ENCODE measurements at places on chromosomes 4 and X.
A peak's percentile ranks its signal among the peaks of the same experiment; 100 is the strongest.

DNA sequence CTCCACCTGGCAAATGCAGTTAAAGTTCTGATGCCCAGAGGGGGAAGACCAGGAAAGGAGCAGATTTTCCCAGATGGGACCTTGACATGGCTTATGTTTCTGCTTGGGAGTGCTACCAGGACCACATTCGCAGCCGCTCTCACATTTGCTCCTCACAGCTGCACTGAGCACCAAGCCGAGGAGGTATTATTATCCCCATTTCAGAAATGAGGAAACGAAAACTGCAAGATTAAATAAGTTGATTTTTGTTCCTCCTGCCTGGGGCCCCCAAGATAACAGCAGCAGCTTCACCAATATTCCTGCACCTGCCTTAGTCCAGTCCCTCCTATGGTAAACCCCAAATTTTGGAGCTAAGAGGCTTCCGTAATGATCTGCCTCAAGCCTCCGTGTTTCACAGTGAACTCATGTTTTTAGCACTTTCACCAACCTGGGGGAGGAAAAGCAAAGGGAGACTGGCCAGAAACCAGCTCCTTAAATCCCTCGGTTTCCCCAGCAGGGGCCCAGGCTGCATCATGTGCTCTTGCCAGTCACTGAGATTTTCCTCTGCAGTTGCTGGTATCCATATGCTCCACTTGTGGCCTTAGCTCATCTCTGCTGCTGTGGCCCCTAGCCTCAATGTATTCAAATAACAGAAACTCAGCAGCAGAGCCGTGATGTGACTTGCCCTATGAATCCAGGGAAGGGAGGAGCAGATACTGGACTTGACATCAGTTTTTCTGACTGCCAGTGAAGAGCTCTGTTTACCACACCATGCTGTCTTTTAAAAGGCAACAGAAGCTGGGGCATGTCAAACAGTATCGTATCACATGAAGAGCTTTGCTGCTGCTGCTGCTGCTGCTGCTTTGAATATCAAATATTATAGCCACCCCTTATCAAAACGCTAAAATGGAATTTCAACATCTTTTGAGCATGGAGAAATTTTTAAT lies 95.5 kb upstream of the KLHL13 start:
- DNase-seq, result no peak

- DNase-seq, result no peak
Measured at GRCh38 chrX:69314436-69315348, 149.4 kb upstream of the PJA1 start.

GRCh38 chr4:118743867-118744266 lies 58.7 kb downstream of the METTL14 start:
- no peak for DNase-seq

DNA sequence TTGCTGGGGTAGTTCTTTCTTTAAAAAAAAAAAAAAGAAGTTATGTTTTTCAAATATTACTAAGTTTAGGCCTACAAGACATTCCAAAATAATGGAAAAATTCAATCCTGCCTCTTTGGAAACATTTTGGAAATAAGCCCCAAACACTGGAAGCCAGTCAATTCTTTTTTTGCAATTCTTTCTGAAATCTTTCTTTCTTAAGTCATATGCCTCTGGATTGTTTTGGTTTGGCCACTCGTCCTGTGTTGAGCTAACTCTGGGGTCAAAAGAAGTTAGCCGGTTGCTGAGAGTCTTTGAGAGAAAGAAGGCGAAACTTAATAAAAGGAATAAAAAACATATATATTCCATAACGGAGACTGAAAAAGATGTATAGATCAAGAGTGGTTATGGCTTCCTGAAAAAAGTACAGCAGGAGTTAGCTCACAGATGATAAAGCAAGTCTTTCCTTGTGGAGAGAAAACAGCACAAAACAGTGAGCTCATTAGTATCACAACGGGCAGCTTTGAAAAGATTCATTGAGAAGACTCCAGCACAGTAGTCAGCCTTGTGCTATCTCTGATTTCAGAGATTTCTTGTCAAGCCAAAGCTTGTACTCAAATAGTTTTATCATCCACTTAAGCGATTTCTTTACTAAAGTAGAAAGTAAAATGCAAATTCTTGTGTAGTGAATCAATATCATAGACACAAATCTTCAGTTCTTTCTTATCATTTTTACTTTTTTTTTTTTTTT lies 64.8 kb downstream of the PLS3 start:
- no peak for DNase-seq

DNA sequence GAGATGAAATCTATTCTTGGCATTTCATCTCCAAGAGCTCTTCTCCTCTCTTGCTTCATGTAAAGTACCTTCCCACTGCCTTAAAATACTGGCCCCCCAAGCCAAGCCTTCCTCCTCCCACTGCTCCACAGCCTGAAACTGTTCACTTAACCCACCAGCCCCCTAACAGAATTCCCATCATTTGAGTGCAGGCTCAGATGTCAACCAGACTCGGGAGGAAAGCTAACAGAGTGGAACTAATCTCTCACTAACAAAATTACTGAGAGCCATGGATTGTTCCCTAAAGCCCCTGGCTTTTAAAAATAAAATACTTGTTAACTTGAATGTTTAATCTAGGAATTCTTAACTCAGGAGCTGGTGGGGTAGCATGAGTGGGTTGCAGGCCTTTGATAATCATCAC lies 7.1 kb upstream of the DCUN1D4 start:
- no peak for DNase-seq

GRCh38 chrX:45803383-45803921 lies 602.8 kb upstream of the DIPK2B start:
- peak; percentile 44 for DNase-seq

DNA sequence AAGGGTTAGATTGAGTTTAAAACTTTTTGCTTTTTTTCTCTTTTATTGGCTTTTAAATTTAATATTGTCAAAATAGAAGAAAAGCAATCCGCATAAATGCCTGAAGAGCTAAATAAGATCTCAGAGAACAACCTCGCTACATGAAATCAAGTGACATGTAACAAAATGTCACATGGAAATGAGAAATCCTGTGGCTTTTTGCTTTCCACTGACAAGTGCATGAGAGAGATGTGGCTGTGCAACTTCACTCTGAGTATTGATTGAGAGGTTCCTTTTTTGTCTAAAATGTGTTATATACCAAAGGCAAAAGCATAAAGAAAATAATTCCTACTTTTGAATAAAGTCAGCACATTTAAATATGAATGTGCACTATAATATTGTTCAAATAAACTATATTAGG lies 263.5 kb downstream of the MAPK10 start:
- no peak for DNase-seq

DNA sequence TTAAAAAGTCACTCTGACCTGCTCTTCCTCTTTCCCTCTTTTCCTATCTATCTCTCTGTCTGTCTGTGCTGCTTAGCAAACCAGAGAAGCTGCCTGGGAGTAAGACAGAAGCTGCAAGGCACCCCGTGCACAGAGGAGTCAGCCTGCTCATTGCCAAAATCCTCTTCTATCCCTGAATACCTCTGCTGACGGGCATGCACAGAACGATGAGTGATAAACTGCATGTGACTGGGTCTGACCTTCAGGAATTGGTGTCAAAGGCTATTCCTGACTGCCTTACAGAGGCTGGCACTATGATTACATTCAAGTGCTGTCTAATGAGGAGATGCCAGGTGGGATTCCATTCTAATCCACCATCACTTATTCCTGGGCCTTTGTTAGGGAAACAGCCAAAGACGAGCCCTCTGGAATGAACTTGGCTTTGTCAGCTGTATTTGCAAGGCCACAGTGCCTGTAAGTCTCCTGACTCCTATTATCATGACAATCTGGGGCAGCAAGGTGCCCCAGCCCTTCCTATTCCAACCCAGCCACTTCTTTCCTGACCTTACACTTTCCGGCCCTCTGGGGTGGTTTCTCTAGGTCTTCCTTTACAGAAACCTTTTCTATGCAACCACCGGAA lies 45.4 kb upstream of the CTAG2 start:
- DNase-seq, result no peak

DNA sequence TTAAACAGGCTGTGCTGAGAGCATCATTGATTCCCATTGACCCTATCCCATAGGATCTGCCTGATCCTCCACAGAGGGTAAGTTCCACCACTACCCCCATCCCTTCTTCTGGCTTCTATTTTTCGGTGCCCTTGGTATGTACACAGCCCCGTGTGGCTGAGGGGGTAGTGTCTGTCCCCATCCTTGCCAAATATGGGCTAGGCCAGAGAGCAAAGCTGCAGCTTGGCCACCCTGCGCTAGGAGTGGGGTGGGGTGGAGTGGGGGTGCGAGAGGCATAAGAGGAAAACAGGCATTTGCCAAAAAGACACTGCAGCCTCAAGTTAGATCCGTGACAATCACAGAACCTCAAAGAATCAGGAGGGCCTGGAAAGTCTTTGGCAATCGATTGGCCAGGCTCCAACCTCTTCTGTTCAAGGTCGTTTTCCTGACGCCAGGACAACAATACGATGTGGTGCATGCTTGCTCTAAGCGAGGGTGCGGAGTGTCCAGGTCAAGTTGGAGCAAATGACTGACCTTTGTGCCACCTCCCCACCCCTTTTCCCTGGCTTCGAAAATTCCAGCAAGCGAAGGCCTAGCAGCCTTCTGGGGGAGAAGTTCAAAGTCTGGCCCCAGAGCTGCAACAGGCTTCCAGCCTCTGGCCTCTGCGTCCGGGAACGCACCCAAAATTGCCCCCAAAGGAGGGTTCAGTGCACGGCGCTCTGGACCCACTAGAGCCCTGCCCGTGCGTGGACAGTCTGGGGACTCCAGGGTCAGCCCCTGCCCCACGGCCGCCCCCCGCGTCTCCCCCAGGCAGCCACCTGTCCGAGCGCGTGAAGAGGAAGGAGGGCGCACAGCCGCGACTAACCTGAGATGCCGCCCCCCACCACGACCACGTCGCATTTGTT lies 598 bp downstream of the MAOB start:
- DNase-seq, result no peak

DNA sequence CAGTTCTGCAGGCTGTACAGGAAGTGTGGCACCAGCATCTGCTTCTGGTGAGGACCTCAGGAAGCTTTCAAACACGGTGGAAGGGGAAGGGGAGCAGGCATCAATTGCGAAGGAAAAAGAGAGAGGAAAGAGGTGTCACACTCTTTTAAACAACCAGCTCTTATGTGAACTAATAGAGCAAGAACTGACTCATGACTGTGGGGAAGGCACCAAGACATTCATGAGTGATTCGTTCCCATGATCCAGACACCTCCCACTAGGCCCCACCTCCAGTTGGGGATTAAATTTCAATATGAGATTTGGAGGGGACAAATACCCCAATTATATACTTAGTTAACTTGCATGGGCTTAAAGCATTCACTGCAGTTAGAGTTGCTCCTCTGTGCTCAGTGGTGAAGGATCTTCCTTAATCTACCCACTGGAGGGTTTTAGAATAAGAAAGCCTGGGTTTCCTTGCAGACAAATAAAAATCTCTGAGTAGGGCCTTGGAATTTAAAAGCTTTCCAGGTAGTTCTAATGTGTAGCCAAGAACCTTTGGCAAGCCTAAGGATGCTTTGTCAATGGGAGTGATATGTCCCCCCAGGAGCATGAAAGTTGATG lies 60.0 kb downstream of the SYNPO2 start:
- DNase-seq, result no peak

DNA sequence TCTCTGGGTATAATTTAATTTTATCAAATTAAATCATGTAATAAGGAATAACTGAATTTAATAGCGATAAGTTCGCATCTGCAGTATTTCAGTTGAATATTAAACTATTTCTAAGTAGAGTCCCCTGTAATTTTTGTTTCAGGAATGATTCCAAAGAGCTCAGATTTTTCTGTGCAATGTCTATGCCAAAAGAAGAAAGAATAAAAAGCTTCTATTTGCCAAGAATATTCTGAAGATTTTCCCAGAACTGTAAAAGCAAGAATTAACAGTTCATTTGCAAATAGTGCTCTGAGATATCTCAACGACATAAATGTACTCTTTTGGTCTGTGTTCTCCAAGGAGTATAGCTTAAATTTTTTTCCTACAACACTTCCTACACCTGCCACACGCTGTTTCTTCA lies 1242.8 kb upstream of the DIAPH2 start:
- DNase-seq, result no peak

- no peak for DNase-seq
Measured at GRCh38 chrX:109270580-109271484, 211.1 kb downstream of the GUCY2F start.

DNA sequence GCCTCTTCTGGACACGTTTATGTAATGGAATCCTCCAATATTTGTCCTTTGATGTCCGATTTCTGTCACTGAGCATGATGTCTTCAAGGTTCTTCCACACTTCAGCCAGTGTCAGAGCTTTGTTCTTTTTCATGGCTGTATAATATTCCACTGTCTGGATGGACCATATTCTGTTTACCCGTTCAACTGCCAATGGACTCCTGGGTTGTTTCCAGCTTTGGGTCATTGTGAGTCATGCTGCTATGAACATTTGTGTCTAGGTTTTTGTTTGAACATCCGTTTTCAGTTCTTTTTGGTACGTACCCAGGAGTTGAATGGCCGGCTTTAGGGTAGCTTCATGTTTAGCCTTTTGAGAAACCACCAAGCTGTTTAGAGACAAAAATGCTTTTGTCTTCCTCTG lies 93.2 kb downstream of the SHOX start:
- no peak for DNase-seq

- DNase-seq, result no peak
Measured at GRCh38 chr4:8285143-8285975, 15.8 kb downstream of the HTRA3 start.

DNA sequence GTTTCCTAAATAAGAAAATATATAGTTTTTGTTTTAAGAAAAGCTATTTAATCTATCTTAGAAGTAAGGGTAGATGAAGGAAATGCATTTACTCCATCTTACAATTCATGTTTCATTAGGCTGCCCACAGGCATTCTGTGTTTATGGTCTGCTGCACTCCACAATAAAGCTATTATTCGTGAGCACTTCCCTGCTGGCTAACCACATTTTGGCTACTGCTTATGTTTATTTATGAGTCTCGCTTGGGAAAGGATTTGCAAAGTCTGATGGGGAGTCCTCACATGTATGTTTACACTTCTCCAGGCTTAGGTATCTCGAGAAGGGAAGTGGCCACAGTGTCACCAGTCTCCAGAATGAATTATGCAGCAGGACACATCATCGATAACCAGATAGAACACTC lies 260.8 kb upstream of the VCX start:
- no peak for DNase-seq

DNA sequence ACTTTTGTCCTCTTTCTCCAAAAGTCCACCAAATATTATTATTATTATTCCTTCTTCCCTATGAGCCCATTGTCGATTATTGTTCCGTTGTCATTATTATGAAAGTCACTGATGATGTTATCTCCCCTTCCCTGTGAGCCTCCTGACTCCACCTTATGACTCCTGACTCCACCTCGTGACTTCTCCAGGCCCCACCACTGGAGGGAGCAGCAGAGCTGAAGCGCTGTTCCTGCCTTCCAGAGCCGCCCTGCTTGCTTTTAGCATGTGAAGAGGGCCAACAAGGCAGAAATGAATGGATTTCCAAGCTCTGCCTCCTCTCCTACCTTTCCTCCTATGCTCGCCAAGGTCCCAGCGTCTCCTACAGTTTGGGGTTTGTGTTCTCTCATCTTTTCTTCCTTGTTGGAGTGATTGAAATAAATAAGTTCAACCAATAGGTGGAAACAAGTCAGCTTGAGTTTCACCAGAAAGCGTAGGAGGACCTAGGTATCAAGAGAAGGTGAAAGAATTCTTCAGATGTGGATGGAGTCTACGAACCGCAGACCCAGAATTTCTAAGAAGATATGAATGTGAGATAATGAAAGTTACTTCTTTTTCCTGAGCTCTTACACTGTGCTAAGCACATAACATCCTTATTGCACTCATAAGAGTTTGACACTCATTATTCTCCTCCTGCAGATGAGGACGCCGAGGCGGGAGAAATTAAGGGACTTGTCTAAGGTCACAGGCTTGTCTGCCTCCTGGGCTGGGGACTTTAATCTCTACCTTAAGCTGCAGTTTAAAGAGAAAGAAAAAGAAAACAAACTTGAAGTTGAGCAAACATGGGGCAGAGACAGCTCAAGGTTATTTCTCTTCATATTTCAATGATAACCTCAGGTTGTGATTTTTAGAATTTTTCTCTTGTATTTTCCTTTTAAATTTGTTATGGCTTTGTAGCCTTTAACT lies 26.1 kb downstream of the IGSF1 start:
- DNase-seq, result no peak

All from stimulated activated naive CD4-positive, alpha-beta T cell treated with Interleukin-2 at 50 U/mL for 16 hours (primary cell).